ENCODE measurements at places on chromosomes 5 and 9.

GRCh38 chr9:69877852-69878514 is 57.4 kb downstream of the CFAP95 start:
- DNase-seq: no peak

GRCh38 chr5:125408448-125409233 is 662.2 kb upstream of the ZNF608 start:
- no peak for DNase-seq

GRCh38 chr5:60820593-60821487 is 23.2 kb downstream of the ELOVL7 start:
- DNase-seq: no peak

DNA sequence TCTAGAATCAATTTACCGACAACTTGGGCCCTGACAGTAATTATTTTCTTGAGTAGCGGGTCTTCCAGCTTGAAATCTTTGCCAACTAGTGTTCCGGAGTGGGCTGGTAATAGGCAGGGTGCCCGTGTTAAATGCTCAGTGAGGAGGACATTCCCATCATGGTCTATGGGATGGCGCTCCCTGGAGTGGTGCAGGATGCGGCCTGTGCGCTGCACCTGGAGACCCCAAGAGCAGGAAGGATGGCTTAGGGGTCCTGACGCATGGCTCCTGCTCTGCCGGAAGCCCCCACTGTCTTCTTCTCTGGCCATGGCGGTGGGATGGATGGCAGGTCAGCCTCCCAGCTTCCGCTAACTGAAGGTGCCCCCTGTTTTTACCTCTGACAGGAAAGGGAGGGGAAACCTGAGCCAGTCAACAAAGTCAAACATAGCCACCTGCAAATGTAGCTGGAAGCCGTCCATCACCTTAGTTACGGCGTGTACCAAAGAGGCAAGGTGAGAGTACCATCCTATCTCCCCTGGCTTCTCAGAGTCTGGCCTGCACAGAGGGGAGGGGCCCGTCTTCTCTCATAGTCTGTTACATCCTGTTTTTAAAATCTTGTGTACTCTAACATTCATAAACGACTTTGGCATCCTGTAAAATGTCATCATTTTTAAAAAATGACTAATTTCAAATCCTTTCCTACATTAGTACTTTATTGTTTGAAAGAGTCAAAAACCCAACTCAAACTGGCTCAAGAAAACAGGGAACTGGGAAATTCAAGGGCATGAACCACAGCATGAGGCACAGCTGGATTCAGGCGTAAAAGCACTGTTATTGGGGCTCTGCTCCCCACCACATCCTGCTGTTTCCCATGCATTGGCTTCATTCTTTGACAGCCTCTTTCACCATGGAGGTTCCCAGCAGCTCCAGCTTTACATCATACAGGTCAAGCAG is 28.5 kb upstream of the UNC5A start:
- no peak for DNase-seq

- no peak for DNase-seq
Measured at GRCh38 chr9:69385581-69386033, 60.6 kb downstream of the ENTREP1 start.

- no peak for DNase-seq
Measured at GRCh38 chr5:43312076-43312661, 1.0 kb downstream of the HMGCS1 start.

DNA sequence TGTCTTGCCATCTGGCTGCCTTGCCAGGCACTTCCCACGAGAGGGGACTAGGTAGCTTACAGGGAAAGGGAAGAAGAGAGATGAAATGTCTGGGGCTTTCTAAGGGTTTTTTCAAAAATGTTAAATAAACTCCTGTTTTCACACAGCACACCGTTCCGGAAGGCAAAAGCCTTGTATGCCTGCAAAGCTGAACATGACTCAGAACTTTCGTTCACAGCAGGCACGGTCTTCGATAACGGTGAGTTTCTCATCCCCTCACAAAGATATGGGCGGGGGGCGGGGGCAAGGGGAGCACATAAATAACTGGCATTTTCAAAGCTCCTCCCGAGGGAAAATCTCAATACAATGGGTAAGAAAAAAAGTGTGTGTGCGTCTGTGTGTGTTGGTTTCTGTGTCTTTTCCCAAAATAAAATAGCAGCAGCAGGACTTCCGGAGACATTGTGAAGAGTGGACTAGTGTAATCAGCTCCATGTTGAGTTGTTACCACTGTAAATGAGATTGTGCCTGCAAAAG is 189.6 kb downstream of the NR3C1 start:
- peak; percentile 35 for DNase-seq

DNA sequence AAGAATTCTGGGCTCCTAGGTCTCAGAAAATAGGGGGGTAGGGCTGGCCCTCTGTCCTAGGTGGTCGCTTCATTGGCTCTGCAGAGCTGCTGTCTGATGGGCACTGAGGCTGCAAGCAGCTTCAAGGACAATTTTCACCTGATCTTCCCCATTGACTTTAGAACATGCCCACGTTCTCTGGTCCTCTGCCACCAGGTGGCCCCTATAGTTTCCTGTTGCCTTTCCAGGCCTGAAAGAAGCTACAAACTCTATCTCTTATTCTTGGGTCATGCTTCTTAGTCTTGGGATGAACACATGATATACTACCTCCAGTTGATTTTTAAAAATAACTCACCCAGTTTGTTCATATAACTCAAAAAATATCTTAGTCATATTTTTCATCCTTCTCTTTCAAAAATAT is 26.3 kb downstream of the SPZ1 start:
- peak; percentile 34 for DNase-seq

DNA sequence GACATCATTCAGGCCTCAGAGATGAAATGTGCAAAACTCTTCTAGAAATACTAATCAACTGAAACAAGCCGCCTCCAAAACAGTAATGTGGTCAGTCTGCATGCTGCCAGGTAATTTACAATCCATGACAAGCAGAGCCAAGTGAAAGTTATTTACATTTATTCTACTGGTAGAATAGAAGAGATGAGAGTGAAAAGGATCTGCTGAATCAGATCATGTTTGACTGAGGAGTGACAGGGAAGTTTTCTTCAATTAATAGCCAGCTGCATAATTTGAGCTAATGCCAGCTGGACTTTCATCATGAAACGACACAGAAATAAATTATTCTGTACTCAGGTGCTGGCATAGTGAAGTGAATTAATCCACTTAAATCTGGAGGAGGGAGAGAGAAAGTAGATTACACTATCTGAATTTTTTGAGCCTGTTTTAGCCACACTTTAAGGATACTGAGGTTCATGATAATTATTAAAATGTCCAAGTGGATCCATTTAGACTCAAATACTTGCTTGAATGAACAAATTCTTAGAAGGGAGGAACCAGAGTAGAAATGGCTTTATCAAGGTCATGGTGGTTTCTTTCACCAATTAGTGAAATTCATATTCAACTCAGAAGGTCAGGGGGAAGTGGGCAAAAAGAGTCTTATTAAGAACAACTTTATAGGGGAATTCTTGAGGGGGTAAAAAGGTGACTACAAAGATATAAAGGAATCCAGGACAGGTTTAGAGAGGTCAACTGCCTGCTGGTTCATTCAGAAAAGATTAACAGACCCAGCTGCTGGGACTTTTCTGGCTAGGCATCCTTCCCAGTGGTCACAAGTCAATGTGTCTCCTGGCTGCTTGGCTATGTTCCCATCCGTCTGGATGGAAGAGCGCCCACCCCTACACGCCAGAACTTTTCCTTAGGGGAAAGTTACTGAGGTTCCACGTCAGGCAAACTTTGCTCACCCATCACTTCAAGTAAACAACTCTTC is 350.4 kb downstream of the PDE4D start:
- DNase-seq: no peak

- DNase-seq: no peak
Measured at GRCh38 chr5:78353520-78353919, 6.9 kb upstream of the SCAMP1 start.

DNA sequence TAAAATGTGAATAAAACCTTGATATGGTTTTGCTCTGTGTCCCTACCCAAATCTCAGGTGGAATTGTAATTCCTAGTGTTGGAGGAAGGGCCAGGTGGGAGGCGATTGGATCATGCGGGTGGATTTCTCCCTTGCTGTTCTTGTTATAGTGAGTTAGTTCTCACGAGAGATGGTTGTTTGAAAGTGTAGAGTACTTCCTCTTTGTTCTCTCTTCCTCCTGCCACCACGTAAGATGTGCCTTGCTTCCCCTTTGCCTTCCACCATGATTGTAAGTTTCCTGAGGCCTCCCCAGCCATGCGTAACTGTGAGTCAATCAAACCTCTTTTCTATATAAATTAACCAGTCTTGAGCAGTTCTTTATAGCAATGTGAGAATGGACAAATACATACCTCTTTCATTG is 34.9 kb downstream of the TARS1 start:
- DNase-seq: no peak

DNA sequence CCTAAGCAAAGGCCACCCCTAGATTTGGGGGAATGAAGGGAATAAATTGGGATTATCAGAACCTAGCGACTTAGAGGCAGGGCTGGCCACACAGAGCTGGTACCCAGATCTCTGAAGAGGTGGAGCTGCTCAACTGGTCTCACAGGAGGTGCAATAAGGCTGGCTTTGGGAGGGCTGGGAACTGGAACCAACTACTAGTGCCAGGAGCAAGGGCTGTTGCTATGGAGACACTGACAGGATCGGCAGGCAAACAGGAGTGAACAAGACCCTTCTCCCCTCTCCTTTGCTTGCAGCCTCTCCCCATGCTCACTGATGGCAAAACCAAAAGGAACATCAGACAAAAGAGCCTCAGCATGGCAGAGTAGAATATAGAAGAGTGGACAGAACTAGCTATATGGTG is 17.0 kb upstream of the WHRN start:
- DNase-seq: no peak

GRCh38 chr9:1881708-1882295 is 133.3 kb upstream of the SMARCA2 start:
- no peak for DNase-seq

GRCh38 chr5:10499066-10499465 is 57.4 kb downstream of the ROPN1L start:
- DNase-seq: no peak

GRCh38 chr5:120518581-120518980 is 54.5 kb downstream of the PRR16 start:
- DNase-seq: no peak

GRCh38 chr9:97039514-97039860 is 545 bp upstream of the CTSV start:
- no peak for DNase-seq

DNA sequence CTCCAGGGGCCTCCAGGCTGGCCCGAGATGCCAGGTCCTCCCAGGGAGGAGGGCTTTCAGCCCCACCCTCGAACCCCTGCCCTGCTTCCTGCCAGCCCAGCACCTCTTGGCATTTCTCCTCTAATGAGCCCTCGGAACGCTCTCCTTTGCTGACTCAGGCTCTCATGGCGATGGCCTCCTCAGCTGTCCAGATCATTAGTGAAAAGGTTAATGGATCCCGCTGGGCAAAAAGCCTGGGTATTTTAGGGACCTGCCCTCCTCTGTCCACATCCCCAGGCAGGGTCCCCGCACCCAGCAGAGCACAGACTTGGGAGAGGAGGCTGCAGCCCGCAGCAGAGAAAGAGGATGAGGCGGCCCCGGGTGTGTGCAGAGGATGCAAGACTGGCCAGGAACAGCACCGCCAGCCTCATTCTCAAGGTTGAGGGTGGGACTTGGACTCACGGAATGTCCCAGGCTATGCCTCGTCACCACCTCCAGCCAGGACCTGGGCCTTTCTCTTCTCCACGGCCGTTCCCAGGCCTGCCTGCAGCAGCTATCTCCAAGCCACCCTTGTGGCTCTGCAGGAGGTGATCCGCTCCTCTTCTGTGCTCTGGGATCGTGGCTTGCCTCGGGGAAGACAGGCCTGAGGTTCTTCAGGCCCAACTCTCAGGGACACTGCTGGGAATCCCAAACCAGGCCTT is 23.0 kb upstream of the ADAMTS2 start:
- no peak for DNase-seq

GRCh38 chr5:174300118-174300940 is 254.8 kb downstream of the NSG2 start:
- DNase-seq: no peak

GRCh38 chr5:103360475-103360874 is 101.9 kb downstream of the MACIR start:
- no peak for DNase-seq

DNA sequence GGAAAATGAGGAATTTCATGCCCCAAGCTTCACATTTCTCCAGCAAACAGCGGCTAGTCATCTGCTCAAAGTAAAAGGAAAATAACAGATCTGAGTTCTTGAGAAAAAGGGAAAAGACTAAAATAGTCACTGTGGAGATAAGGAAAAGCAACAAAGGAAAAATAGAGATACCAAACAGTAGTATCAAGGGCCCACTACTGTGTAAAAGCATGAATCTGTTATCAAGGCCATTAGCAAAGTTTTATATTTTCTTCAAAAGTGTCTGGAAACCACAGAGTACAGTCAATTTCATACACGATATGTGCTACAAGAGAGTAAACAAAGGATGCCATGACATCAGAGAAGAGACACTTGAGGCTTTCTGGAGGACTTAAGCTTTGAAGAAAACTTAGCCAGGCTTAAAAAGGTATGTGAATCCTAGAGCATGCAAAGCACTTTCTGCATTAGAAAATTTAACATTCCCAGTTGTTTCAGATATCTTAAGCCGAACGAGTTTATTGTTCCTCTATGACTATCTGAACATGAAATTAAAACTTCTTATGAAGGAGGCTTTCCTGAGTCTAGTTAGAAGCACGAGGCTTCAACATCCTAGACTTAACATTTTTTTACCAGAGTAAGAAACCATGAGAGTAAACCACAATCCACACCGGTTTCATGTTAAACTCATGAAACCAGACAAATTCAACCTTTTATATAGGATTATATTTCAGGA is 1.2 kb downstream of the TTC33 start:
- DNase-seq: no peak

DNA sequence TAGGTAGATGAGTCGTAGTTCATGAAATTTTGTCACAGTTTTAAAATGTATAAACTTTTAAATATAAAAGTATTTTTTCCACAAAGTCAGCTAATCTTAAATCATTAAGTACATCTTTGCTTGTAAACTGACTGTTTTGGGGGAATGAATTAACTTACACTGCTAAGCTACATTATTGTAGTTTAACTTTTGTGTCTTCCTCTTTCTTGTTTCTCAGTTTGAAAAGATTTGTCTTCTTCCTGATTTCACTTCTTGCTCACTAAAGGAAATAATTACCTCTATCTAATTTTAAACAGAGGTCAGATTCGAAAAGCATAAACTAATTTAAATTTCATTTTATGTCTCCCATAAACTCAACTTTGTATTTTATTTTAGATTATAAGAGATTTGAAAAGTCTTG is 5.7 kb downstream of the NIPSNAP3B start:
- DNase-seq: no peak

DNA sequence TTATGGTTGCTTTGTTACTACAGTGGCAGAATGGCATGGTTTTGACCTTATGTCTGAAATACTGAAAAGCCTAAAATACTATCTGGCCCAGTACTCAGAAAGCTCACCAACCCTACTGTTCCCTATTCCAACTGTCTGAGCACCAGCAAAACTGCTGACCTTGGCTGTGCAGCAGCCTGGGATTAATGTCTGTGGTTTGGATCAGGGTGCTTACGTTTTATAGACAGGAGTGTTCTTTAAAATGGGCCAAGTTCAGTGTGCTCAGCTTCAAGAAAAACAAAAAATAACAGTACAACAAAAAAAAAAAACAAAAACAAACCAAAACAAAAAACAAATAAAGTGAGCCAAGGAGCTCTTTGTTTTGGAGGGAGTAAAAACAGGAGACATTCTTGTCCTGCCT is 36.4 kb downstream of the SLC28A3 start:
- no peak for DNase-seq
